Endothelial cell (in vitro differentiated cells): ENCODE measurements at places on chromosomes 4 and X. TPM values are rescaled to one million over a fixed set of nuclear protein-coding genes. Genes with fewer than 3 reads are reported as not detected.

- H3K4me3 ChIP-seq = no peak overlapping the region
- H3K27ac ChIP-seq = no peak overlapping the region
- H3K36me3 ChIP-seq = no peaks in the 10 kb centered on the region
- no peaks in the 10 kb centered on the region for H3K4me1 ChIP-seq
- DNase-seq = no peak
Measured at GRCh38 chr4:23194751-23195150, 502.0 kb downstream of the GBA3 start.

- no peaks in the 10 kb centered on the region for H3K27me3 ChIP-seq
- H3K4me1 ChIP-seq = peaks cover 7% of the 10 kb centered on the region
- peak overlapping the region; percentile 93 for H3K27ac ChIP-seq
- H3K4me3 ChIP-seq = no peak overlapping the region
- no peaks in the 10 kb centered on the region for H3K36me3 ChIP-seq
Measured at GRCh38 chrX:6666624-6667023, 131.7 kb upstream of the VCX3A start.

DNA sequence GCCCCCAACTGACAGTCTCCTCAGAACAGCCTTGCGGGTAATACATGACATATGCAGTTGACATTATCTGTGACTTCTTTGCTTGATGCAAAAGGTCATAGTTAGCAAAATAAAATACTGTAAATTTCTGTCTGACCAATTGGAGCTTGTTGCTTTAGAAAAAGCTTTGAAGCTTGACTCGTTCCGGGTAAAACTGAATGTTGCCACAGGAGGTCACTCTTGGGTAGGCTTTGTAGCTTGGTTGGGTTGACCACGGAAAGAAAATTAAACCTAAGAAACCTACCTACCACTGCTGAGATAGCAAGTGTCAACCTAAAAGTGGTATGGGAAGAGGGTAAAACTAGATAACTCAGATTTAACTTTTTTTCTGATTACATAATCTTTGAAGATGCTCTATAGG, 23.2 kb downstream of the PRPS2 start:
- peak; percentile 45 for DNase-seq
- no peak overlapping the region for H3K4me3 ChIP-seq
- H3K27me3 ChIP-seq = no peaks in the 10 kb centered on the region
- H3K4me1 ChIP-seq = no peaks in the 10 kb centered on the region

GRCh38 chr4:1562371-1562770, 121.7 kb downstream of the FAM53A start:
- H3K4me1 ChIP-seq = no peaks in the 10 kb centered on the region
- H3K27ac ChIP-seq = no peak overlapping the region
- H3K36me3 ChIP-seq = no peaks in the 10 kb centered on the region

DNA sequence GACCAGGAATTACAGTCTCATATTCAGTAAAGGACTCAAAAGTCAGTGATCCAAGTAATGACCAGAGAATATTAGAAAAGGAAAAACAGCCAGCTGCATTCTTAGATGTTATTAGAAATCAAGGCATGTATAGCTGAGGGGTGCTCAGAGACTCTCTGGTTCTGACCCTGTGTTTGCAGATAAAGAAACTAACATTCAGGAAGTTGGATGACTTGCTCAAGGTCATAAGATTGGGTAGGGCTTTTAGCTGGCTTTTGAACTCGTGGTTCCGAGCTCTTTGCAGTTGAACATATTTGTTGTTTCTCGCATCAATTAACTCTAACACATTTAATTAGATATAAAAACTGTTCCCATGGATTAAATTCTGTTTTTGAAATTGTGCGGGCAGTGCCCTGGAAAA, 62.5 kb upstream of the ENPP6 start:
- H3K4me1 ChIP-seq = peaks cover 15% of the 10 kb centered on the region
- H3K4me3 ChIP-seq = no peak overlapping the region
- peaks cover 1% of the 10 kb centered on the region for H3K27me3 ChIP-seq

F11 gene
- total RNA-seq = 0.31 TPM

CDKL2 gene
- total RNA-seq = 0.82 TPM
